ENCODE measurements at places on chromosomes 11 and 22.

DNA sequence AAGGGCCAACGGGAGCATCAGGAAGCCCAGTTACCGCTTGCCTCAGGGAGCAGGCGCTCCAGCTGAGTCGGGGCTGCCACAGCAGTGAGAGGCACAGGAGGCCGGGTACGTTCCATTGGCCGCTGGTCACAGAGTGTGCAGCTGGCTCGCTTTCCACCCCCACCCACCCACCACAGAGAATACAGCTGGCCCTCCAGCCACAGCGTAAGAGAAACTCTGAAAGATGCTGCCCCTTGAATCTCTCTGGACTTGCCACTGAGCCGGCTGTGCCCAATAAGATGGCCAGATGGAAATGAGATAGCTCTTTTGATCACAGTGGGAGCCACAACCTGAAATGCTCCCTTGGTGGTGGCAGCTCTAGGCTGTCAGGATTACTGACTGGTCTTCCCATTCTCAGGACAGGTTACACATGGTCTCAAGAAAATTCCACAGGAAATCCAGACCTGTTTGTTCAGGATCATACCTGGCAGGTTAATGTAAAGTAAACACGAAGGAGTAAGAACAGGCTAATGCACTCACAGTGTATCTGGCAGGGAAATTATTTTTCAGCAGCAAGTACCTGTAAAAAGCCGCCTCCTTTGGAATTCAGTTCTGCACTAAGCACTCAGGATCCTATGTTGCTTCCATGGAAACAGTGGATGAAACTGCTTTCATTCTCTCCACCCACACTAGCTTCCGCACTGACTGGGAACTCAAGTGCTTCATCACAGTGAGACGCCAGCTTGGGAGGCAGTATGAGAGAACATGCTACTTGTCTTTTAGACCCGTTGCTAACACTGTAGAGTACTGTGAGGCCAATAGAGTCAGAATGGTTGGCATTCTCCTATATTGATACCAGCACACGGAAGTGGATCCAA, 16.5 kb downstream of the SIAE start:
- no peak for DNase-seq

- no peak for DNase-seq
These were observed 10.3 kb downstream of the GAL start for GRCh38 chr11:68694431-68695297.

DNA sequence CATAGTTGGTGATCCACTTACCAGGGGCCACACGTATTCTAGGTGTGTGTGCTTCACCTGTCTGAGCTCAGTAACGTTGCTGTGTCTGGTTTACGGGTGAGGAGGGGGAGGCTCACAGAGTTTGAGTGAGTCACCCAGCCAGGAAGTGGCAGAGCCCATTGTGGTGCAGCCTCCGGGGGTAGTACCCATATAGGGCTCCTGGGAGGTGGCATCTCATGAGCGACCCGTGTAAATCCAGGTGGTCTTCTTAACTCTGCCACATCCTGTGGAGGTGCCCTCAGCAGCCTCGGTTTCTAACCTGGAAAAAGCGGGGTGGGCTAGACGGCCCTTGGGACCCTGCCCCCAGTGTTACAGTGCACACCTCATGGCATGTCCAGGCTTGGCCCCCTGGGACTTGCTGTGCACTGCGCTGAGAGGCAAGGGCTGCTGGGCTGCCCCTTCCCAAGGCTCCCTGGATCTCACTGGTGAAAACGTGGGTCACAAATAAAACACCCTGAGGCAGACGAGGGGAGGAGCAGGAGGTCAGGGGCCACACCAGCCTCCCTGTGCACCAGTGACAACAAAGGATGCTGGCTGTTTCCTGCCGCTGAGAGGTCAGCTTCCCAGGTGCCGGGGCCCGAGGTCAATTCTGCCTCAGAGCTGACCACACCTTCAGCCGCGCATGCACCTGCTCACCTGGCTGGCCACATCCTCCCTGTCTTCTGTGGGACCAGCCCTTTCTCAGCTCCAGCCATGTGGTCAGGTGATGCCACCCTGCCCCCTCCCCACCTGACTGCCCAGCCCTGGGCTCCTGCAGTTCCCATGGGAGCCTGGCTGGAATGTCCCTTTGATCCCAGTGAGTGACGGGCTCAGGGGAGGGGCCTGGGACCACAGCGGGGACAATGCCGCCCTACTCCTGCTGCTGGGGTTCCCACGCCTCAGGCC, 305.1 kb downstream of the CTTN start:
- no peak for DNase-seq

DNA sequence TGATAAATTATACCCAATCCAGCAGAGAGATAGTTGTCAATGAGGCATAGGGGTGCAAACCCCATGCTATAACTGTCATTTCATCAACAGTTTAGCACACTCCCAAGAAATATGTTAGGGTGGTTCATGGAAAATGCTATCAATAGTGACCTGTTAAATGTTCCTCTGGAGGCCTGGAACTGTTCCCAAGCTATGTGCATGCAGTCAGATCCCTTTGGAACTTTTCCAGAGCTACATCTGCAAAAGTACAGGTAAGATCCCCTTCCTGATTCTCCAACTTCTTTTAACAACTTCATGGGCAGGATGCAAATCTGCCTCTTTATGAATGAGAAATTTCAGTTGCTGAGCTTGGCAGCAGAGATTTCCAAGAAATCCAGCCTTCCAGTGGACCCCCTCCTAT, 27.2 kb downstream of the ABTB2 start:
- DNase-seq, result no peak

DNA sequence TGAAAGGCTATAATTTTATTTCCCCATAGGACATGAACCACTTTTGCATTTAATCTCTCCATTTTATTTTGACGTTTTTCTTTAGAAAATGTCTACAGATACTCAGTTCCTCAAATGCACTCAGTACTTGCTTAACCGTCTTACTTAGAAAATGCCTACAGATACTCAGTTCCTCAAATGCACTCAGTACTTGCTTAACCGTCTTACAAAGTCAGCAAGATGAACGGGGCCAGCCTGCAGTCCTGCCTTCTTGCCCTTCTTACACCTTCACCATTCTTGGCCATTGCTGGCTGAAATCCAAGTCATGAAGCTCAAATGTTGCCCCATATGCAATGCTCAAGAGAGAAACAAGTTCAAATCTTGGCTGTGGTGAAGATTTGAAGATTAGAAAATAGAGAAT, 34.1 kb downstream of the CSNK2A3 start:
- no peak for DNase-seq

All from AG09309 (cell line).